ENCODE measurements at places on chromosomes 5 and 9.

DNA sequence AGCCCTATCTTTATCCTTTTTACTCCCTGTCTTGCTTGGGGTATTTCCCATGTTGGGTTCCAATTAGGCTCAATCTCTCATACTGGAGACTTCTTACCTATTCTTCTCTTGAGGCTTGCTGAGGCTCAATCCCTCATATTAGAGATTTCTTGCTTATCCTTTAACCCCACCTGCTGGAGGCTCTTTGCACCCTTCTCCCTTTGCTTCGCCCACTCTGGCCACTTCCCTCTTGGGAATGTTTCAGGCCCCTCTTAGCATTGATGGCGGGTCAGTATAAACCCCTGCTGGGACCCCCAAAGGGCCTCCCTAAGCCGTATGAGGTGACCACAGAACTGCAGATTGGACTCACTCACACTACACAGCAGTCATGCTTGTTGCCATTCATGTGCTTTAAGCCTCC is 69.3 kb upstream of the CDK20 start:
- no peak for DNase-seq

- DNase-seq: no peak
Measured at GRCh38 chr5:159216454-159216853, 7.1 kb upstream of the RNF145 start.

GRCh38 chr5:87185838-87186237 is 81.8 kb upstream of the RASA1 start:
- no peak for DNase-seq

DNA sequence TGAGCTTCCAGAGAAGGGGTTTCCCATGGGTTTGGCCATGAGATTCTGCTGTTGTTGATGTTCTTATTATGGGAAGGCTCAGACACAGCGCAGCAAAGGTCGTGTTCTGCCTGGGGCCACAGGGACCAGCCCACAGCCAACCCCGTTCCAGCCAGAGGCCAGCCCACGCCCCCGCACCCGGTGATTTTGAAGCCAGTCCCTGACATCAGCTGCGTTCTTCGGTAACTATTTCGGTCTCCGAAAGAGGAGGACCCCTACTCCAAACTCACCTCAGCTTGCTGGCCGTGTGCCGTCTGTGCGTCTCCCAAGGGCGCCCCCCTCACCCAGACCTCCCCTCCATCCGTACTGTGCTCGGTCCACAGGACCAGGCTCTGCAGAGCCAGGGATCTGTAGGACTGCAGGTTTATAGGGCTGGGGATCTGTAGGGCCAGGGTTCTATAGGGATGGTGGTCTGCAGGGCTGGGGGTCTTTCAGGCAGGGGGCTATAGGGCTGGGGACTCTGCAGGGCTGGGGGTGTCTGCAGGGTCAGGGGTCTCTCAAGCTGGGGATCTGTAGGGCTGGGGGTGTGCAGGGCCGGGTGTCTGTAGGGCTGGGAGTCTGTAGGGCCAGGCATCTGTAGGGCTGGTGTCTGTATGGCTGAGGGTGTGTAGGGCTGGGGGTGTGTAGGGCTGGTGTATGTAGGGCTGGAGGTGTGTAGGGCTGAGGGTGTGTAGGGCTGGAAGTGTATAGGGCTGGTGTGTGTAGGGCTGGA is 11.8 kb downstream of the COL5A1 start:
- no peak for DNase-seq

GRCh38 chr9:18114559-18115475 is 359.1 kb upstream of the ADAMTSL1 start:
- DNase-seq: no peak

GRCh38 chr9:4665357-4665756 is 923 bp downstream of the SPATA6L start:
- no peak for DNase-seq

GRCh38 chr9:107481035-107481434 is 8.5 kb downstream of the KLF4 start:
- DNase-seq: no peak

DNA sequence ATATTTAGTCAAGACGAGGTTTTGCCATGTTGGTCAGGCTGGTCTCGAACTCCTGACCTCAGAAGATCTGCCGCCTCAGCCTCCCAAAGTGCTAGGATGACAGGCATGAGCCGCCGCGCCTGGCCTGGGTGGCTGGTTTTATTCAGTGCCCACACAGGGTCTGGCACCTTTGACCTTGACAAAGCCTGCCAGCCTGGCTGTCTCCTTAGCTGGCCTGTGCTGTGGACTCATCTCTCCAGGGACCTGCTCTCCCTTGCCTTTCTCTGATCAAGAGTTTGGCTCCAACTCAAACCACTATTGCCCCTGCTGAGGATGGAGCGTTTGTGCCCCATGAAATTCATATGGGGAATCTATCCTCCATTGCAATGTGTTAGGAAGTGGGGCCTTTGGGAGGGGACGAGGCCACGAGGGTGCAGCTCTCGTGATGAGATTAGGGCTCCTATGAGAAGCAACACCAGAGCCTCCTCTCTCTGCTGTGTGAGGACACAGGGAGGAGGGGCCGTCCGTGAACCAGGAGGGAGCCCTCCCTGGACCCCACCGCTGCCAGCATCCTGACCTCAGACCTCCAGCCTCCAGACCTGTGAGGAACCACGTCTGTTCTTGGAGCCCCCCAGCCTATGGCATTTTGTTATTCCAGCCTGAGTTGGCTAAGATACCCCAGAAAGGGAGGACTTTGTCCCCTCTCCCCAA is 45.0 kb downstream of the MRPL36 start:
- no peak for DNase-seq

- DNase-seq: no peak
Measured at GRCh38 chr5:157479612-157480510, 19.8 kb downstream of the NIPAL4 start.

Data from HS-27A (cell line).